Umbilical cord (tissue), 2 donors: ENCODE measurements at places on chromosomes 4 and X.

DNA sequence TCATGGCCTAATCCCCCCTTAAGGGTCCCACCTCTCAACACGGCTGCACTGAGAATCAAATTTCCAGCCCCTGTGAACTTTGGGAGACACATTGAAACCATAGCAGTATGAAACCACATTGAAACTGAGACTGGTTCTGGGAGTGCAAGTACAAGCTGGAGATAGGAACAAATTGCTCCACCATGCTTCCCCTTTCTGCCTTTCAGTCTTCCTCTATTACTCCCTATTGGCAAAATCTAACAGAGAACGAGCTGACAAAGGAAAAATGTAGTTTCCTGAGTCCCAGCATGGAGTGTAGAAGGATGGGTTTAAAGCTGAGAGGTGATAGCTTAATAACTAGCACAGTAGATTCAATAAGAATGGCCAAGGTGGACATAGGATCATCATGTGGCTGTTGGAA lies 161.7 kb upstream of the RPL34 start:
- no peak for DNase-seq

GRCh38 chr4:175514174-175514573 lies 297.9 kb downstream of the GPM6A start:
- DNase-seq: no peak

DNA sequence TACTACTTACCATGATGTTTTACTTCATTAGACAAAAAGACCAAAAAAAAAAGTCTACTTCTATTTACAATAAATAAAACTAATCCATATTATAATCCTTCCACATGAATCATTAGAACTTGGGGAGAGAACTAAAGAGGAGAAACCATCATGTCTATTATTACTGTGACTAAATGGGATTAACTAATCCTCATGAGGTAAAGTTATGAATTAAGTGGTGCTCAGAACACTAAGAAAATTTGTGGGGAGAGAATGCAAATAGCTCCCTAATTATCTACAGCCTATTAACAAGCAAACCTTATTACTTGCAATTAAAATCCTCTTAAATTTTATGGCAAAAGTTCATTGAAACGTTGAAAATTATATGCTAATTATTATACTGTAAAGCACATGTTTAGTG lies 68.8 kb downstream of the MAB21L2 start:
- no peak for DNase-seq

DNA sequence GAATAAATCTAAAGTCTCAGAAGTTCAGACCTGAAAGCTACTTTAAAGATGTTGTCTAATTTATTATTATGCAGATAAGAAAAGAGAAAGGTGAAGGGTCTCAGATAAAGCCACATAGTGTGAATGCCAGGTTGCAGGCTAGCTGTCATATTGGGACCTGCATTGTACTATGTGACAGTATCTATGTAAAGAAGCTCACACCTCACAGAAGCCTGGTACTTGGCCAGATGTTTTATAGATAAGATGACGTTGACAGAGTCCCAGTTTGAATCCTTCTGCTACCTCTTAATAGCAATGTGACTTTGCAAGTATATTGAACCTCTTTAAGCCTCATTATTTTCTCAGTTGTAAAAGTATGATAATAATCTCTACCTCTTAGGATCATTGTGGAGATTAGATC lies 227.0 kb downstream of the SPRY1 start:
- DNase-seq: no peak

DNA sequence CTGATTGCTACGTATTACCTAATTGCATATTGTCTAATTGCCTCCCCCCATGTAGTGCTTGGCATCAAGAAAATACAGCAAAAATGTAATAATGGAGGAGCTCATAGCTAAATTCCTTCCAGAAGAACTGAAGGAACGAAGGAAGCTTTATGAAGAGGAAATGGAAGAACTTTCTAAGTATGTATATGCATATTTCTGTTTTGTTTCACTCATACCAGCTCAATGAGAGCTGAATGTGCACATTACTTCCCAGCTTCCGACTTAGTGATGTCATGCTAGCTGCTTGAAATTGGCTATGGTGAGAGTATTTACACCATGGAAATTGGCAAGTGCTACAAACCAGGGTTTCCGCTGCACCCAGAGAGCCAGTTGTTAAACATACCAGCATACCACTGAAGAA lies 34.7 kb downstream of the LONRF3 start:
- DNase-seq: no peak

GRCh38 chr4:88696630-88697029 lies 999 bp downstream of the NAP1L5 start:
- DNase-seq: peak; percentile 60

DNA sequence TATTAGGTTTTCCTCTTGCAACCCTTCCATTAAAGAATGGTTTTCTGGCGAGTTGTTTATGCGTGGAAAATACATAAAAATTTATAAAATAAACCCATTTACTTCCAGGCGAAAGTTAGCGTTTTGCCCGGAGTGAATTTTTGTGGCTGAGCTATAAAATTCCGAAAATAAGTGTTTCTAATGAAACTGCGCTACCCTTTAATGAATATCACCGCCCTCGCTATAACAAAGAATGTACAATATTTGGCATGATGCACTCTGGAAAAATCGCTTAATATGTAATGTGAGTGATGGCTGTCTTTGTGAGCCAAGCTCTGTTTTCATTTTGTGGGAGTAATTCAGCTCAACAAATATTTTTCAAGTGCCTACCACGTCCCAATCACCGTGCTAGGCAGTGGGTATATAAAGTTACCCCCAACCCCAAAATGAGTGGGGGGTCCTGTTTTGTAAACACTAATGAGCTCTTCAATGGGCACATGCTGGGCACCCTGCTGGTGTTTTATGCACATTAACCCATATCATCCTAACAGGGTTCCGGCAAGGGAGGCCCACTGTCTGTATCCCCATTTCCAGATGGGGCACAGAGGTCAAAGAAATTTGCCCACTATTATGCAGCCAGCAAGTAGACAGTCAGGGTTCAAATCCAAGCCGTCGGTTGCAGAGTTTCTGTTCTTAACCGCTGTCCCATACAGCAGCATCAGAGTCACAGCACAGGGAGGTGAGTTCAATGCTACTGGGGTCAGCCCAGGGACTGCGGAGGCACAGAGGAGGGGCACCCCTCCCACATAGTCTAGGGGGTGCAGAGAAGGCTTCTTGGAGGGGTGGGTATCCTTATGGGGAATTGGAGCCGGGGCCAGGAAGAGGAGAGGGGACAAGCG lies 65.7 kb upstream of the STX18 start:
- no peak for DNase-seq

GRCh38 chrX:149522916-149523315 lies 17.8 kb upstream of the IDS start:
- no peak for DNase-seq

DNA sequence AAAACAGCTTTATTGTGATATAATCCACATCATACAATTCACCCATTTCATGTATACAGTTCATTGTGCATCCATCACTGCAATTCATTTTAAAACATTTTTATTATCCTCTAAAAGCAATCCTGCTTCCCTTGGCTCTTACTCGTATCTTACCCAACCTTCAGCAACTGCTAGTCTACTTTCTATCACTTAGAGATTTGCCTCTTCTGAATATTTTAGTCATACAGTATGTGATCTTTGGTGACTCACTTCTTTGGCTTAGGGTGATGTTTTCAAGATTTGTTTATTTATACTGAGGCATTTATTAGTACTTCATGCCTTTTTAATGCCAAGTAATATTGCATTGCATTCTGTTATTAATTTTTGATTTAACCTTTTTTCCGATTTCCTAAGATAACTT lies 15.0 kb upstream of the MSMO1 start:
- DNase-seq: no peak

DNA sequence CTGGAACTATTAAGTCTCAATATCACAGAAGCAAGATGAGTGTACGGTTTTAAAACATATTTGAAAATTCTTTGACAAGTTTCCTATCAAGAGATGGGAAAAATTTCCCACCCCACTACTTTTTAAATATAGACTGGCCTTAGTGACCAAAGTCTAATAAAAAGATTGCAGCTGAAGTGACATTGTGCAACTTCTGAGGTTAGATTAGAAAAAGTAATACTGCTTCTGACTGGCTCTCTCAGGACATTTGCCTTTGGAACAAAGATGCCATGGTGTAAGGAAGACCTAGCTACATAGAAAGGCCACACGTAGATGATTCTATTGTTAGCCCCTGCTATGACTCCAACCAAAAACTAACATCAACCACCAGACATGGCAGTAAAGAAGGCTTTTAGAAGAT lies 138.7 kb upstream of the FAM47C start:
- DNase-seq: no peak

GRCh38 chr4:48082956-48083355 lies 51.1 kb downstream of the TXK start:
- DNase-seq: no peak

DNA sequence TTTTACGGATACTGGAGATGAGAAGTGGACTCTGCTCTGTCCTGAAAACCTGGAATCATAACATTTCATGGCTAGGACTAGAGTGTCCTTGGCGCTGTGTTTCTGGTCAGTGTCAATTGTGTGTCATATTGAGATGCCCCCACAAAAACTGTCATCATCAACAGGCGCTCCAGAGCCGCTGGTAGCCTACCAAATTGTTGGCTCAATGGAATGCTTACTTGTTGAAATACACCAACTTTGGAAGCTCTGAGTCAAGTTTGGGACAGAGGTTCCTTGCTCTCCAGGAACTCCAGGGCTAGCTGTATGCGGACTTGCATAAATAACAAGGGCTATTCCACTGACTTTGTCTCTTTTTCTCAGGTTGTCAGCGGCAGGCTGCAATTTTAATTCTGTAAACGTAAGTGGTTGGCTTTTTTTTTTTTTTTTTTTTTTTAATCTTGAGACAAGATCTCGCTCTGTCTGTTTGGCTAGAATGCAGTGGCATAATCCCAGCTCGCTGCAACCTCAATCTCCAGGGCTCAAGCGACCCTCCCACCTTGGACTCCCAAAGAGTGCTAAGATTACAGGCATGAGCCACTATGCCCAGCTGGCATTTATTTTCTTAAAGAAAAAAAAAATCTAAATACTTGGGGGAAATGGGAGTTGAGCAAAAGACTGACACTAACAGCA lies 871 bp upstream of the HPGD start:
- peak; percentile 11 for DNase-seq

GRCh38 chrX:4936315-4936714 lies 1222.9 kb upstream of the PRKX start:
- DNase-seq: no peak

DNA sequence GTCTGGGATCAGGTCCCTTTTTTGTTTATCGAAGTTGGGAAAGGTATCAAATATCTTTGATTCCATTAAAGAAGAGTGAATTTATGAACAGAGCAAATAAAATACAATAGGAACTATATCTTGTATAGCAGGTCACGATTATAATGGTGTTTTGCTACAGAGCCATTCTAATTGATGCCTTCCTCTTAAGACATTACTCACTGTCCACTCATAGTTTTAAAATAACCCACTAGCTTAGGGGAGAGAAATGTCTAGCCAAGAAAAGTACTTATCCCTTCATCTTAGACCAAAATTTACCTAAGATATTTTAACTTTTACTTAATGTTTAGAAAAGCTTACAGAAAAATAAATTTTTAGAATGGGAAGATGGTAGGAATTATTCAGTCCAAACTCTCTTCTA lies 112.0 kb upstream of the PABPC4L start:
- DNase-seq: no peak

DNA sequence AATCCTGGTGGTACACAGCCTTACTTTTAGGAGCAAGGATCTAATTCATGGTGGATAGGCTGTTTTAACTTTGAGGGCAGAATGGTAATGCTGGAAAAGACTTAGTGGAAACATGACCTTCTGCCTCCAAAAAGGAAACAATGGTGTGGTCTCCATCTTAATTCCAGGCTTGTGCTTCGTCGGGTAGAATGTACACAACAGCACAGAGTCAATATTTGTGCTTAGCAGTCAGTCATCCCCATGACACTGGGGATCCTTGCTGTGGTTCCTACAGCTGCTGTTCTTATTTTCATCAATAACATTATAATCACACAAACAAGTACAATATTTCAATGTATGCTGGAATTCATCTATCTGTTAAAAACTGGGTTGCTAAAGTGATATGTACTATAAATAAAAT lies 104.4 kb downstream of the HHIP start:
- no peak for DNase-seq

GRCh38 chr4:16443504-16444088 lies 217.3 kb upstream of the TAPT1 start:
- no peak for DNase-seq

GRCh38 chr4:124000233-124000632 lies 603.6 kb downstream of the SPRY1 start:
- DNase-seq: no peak
